Anterior cingulate cortex (tissue), 58 donors: ENCODE measurements at places on chromosomes 6 and 20.

GRCh38 chr20:53927990-53928389 lies 142.4 kb downstream of the BCAS1 start:
- DNase-seq = no peak

DNA sequence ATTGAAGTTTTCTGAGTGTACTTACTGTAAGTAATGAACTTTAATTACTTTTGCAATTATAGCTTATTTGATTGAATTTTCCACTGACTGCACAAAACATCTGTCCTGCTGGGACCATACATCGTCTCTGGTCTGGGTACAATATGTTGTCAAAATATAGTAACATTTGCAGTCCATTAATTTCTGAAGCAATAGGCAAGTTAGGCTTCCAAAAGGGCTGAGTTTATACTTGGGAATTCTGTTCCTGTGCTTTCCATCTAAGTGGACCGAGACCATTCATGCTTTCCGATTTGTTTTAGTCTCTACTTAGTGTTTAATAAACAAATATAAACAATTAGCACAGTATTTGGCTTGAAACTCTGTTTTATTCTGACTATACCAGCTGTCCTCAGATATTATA lies 139.3 kb downstream of the RFPL4B start:
- no peak for DNase-seq

DNA sequence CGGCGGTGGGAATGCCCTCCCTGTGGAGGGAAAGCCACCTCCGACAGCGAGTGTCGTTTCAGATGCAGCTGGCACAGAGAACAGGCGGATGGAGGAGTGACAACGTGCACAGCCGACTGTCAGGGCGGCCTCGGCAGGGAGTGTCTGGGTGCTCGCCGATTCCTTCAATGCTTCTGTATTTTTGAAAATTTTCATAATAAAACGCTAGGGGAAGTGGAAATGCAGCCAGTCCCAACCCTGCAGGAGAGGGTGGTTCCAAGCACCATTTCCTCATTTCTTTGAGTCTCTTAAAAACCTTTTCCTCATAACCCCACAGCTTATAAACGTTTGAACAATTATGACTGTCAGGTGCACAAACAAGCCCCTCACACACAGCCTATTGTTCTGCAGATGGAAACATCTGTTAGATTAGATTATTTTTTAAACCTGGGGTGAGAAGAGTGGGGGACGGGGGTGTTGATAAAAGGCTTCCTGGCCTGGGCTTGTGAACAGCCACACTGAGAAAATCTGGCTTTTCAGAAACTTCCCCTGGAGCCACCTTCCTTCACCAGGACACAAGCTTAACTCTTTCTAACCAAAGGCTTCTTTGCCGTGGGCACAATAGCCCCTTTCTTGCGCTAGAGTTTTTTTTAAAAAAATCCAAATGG lies 228.9 kb downstream of the ANKRD60 start:
- DNase-seq = no peak

DNA sequence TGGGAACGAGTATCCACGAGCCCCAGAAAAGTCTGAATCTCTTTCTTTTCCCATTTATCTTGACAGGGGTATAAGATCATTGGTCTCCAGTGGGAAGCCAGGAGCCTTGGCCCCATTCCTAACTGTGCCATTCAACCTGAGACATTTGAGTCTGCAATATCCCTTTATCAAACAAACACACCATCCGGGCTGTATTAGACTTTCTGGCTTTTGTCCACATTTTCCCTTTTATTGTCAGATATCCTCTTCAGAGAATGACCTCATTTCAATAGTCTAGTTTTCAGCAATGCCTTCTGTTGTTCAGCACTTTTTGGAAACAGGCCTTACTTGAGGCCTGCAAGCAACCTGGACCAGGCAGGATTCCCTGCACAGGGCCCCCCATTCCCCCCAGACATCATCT lies 15.7 kb downstream of the BPIFA1 start:
- no peak for DNase-seq

GRCh38 chr20:50144362-50144761 lies 9.2 kb downstream of the PEDS1 start:
- no peak for DNase-seq

DNA sequence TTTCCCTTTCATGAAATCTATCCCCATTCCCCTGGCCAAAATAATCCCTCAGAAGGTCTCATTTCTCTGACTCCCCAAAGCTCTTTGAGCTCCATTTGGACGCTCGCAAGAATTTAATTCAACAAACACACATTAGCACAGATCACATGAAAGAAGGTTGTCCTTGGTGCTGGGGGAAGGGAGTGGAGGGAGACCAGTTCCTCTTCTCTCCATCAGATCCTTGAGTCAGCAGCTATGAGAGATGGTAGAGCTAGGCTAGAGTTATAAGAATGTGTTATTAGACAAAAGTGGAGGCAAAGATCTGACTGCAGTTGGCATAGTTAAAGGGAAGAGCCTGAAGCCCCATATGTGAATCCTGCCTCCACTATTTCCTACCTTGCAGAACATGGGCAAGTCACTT lies 184.2 kb upstream of the CDYL start:
- DNase-seq = no peak

- DNase-seq = no peak
Observed at GRCh38 chr20:35077341-35077740, 15.3 kb downstream of the TRPC4AP start.

DNA sequence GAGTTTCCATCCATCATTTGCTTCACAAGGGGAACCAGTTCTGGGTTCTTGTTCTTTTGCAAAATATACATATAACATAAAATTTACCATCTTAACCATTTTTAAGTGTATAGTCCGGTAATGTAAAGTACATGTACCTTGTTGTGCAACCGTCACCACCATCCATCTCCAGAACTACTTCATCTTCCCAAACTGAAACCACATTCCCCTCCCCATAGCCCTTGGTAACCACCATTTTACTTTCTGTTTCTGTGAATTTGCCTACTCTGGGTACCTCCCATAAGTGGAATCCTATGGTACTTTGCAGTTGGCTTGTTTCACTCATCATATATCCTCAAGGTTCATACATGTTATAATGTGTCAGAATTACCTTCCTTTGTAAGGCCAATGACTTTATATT lies 70.3 kb upstream of the DSP start:
- DNase-seq = no peak

GRCh38 chr6:163668061-163668426 lies 253.5 kb downstream of the QKI start:
- no peak for DNase-seq

GRCh38 chr6:24847402-24847801 lies 48.7 kb upstream of the ARMH2 start:
- DNase-seq = no peak

DNA sequence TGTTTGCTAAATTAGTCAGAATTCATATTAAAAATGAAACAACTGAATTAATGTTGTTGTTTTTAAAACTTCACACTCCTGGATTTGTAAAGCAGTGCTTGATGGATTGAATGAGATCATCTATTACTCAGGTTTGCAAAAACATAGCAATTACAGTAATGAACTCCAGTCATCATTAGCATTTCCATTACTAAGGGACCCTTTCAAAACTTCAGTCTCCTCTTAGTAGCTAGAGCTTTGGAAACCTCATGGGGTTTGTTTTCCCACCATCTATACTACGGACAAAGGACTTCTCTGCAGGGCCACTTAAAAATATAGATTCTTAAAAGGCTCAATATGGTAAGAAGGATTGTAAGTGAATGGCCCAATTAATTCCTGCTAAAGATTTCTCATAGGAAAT lies 209.9 kb upstream of the PRND start:
- no peak for DNase-seq

GRCh38 chr20:56730003-56730402 lies 100.9 kb downstream of the TFAP2C start:
- no peak for DNase-seq

GRCh38 chr20:62596486-62596885 lies 45.8 kb upstream of the SLCO4A1 start:
- DNase-seq = no peak

DNA sequence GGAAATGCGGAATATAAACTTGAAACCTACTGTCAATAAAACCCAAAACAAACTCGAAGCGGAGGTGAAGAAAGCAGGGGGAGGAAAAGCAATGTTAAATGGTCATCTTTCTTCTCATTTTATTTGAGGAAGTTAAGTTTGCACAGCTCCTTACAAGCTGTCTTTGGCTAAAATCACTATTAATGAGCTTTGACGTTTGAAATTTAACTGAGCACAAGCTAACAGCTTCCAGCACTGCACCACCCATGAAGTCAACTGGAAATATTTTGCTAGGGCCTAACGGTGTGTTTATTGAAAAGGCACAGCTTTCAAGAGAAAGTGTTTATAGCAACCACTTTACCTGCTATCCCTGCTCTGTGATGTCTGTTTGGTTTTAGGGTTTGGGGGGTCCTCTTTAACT lies 103.8 kb downstream of the PKHD1 start:
- DNase-seq = no peak

DNA sequence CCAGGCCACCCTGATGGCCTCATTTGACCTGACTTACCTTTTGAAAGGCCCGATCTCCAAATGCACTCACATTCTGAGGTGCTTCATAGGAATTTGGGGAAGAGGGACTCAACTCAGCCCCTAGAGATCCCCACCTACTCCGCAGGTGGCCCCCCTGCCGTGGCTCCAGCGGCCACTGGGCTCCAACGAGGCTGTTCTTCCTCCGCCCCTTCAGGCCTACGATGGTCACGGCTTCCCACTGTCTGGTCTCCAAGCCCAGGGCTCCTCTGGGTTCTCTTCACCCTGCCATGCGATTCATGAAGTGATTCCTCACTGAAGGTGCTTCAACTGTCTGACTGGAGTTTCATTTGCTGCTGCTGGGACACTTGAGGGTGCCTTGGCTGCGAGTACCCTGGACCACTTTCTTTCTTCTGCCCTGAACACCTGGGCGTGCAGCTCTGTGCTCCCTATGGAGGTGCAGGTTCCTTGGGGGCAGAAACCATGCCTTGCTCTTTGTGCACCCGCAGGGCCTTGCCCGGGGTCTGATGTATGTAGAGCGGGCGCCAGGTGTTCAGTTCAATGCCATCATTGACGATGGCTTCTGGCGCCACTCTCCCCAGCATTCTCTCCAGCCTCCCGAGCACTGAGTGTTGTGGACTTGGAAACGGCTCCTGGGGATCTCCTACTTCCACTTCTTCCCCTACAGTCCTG lies 10.0 kb upstream of the DUSP22 start:
- no peak for DNase-seq

- no peak for DNase-seq
Observed at GRCh38 chr6:41648921-41649320, 10.7 kb downstream of the MDFI start.

- DNase-seq = no peak
Observed at GRCh38 chr6:36073587-36073986, 46.0 kb downstream of the MAPK14 start.

DNA sequence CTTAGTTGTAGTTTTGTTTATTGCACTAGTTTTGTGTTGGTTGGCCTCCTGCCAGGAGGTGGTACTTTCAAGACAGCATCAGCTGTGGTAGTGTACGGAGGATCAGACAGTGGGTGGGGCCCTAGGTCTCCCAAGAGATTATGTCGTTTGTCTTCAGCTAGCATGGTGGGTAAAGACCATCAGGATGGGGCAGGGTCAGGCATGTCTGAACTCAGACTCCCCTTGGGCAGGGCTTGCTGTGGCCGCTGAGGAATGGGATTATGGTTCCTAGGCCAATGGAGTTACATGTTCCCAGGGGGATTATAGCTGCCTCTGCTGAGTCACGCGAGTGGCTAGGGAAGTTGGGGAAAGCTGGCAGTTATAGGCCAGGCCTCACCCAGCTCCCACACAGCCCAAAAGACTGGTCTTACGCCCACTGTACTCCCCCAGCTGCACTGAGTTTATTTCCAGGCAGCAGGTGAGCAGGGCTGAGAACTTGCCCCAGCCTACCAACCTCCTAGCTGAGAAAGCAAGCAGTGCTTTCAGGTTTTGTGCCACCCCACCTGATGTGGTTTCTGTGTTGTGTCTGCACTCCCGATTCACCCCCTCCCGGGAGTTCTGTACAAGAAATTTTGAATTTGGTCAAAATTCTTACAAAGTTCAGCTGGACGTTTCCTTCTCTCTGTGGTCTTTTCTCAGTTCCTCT lies 24.7 kb downstream of the ZSCAN31 start:
- no peak for DNase-seq

- no peak for DNase-seq
Observed at GRCh38 chr6:13641315-13641714, 26.2 kb downstream of the NOL7 start.

DNA sequence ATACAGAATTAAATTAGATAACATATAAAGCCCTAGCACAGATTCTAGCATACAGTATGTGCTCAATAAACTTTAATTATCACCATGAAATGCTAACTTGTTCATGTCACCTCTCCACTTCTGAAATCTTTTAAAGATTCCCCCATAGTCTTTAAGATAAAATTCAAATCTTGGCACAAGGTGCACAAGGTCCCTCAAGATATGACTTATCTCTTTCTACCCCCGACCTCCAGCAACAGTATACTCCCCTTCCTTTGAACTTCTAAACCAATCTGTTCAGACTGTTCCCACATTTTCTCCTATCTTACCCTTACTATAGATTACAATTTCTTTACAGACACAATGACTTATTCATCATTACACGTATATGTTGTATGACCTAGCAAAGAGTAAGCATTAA lies 29.0 kb downstream of the SEC63 start:
- no peak for DNase-seq

- DNase-seq = no peak
Observed at GRCh38 chr6:79391480-79391879, 145.8 kb downstream of the LCA5 start.

DNA sequence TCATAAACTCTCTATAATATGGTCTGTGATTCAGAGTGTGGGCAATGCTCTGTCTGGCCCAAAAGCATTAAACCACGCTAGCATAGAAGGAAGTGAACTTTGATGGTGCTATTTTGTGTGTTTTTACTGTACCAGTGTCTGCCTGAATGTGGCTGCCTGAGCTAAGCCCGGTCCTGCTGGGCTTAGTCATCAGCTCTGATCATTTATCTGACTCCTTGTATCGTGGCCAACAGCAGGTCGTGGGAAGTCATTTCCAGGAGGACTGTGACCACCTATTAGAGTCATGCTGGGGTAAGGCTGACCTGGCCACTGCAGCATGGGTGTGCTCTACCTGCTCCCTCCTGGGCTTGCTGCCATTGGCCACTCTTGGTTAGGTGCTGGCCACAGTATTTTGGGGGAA lies 239.1 kb upstream of the CEP162 start:
- no peak for DNase-seq

DNA sequence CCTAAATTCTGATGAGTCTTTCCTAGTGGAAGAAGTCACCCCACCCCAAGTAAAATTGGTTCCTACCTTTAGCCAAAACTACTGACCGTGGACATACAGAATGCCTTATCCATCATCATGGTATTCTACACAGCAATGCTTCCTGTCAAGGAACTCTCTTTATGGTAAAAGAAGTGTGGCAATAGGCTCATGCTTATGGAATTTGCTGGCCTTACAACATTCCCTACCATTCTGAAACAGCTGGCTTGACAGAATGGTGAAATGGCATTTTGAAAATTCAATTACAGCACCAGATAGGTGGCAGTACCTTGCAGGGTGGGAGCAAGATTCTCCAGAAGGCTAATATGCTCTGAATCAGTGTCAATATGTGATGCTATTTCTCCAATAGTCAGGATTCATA lies 41.8 kb upstream of the BACH2 start:
- no peak for DNase-seq

- DNase-seq = no peak
Observed at GRCh38 chr6:143676437-143677045, 1.2 kb upstream of the PHACTR2 start.

GRCh38 chr6:139752086-139752485 lies 377.6 kb upstream of the CITED2 start:
- no peak for DNase-seq
